ENCODE measurements at places on chromosomes 1 and 21.

DNA sequence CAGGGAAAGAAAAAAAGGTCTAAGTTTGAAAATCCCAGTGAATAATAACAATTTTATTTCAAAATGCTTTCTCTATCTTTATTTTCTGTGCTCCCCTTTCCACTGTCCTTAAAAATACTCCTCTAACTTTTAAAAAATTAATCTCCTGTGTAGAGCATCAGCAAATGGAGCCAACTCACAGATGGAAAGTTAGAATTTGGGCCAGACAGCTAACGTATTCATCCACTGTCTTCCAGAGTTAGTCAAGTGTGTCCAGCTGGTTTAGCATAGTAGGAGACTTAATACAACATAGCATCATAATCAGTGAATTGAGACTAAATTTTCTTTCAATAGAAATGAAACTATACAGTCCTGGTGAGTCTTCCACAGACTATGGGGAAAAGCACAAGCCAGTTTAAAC, 419.0 kb upstream of the LRRC7 start:
- DNase-seq: no peak

- DNase-seq: no peak
Observed at GRCh38 chr1:209072481-209072880, 511.0 kb upstream of the CAMK1G start.

- DNase-seq: no peak
Observed at GRCh38 chr21:44084496-44085241, 22.5 kb upstream of the PWP2 start.

DNA sequence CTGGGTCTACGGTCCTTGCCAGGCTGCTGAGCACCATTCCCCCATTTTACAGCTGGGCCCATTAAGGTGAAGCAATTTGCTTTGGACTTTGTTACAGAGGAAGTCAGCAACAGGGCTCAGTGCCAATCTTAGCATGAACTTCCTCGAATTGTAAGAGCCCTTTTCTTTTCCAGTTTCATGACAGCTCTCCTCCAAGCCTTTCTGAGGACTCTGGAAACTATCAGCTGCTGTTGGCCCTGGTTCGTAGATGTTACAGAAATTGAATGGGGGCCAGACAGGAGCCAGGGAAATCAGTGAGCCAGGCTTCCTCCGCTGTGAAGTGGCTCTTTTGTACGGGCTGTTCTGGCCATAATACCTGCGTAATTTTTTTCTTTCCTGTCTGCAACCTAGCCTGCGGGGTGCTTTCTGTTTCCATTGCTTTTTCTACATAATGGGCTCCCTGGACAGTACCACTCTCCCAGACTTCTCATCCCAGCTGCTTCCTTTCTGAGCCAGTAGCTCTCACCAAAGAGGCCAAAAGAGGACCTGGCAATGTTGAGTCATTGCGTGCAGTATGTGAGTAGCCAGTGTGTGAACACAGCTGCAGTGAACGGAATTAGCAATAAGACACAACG, 386.3 kb downstream of the DISC1 start:
- no peak for DNase-seq

DNA sequence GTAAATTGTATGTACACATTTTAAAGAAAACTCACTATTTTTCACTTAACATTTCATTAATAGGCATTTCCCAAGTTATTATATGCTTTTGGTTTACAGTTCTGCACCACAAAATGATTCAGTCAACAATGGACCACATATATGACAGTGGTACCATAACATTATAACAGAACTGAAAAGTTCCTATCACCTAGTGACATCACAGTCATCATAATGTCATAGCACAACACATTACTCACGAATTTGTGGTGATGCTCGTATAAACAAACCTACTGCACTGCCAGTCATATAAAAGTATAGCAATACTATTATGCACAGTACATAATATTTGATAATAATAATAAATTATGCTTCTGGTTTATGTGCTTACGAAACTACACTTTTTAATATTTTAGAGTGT, 30.9 kb downstream of the DNAI4 start:
- DNase-seq: no peak

DNA sequence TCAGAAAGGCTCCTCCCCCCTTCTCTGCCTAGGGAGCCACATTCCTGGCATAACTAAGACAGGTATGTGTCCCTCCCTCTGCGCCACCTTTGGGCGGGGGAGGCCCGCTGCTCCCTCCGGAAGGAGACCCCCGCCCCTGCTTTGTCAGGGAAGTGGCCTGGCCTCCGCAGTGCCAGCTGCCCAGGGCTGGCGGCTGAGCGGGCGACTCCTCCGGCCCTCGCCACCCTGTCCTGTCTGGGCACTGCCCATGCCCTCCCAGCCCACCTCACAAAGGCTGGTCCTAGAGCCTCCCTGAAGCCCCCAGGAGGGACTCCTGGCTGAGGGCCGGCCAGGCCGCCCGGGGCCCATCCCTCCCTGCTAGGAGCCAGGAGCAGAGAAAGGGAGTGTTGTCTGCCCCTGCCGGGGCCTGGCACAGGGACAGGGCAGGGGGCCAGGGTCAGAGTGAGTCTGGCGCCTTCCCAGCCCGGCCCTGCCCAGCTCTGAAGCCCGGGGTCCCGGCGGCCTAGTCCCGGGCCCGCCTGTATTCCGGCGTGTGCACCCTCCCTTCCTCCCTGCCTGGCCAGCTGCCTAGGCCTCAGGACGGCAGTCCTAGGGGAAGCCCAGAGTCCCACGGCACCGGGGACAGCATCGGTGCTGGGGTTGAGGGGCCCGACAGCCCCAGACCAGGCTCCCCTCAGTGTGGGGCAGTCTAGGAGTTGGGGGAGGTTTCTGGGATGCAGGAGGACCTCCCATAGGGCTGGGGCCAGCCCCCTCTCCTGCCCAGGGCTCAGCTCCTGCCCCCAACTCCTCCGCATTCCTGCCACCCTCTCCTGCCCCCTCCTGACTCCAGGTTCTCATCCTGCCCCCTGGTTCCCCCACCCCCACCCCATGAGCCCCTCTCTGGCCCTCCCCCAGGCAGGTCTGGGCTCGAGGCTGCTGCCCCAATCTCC, 5.1 kb downstream of the AGRN start:
- no peak for DNase-seq

GRCh38 chr1:158028969-158029368, 35.5 kb downstream of the KIRREL1 start:
- DNase-seq: no peak

GRCh38 chr1:86430376-86430775, 6.4 kb downstream of the CLCA2 start:
- no peak for DNase-seq

GRCh38 chr1:2031546-2032540, 12.7 kb downstream of the GABRD start:
- no peak for DNase-seq

DNA sequence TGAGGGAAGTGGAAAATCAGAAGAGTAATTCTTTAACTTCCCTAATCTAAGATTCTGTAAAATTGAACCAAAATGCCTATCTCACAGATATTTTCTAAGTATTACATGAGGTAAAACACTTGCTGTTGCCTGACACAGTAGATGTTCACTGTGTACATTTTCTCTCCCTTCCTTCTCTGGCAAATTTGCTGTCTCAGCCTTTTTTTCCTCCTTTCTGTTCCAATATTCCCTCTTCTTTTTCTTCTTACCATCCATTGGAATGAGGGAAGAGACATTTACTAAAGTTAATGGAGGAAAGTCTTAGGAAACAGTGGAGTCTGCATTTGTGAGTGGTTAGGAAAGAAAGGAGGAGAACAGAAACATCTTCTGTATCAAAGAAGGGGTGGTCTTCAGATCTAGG, 239.9 kb downstream of the ZP4 start:
- DNase-seq: no peak

- no peak for DNase-seq
Observed at GRCh38 chr21:46431884-46432488, 26.7 kb upstream of the DIP2A start.

DNA sequence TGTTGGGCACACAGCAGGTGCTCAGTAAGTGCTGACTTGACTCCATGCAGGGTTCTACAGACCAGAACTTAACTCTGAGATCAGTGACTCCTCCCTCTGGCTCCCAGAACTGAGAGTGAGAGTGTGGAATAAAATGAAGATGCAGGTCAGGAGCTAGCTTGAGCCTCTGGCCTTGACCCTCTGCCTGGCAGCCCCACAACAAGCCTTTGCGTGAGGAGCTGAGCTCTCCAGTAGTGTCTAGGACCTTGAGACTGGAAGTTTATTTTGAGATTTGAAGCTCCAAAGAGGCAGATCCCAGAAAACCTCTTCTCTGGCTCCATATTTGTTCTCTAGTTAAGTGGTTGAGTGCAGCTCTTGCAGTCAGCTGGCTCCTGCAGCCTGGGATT, 3.4 kb upstream of the WNT2B start:
- no peak for DNase-seq

GRCh38 chr1:147720557-147720956, 39.8 kb downstream of the GJA5 start:
- DNase-seq: no peak

Data from stimulated activated CD8-positive, alpha-beta memory T cell treated with anti-CD3 and anti-CD28 coated beads, Interleukin-4, amount 100 ng/mL, for 4 hours (primary cell).